ENCODE measurements at places on chromosomes 13 and 19.
A peak's percentile ranks its signal among the peaks of the same experiment; 100 is the strongest.

DNA sequence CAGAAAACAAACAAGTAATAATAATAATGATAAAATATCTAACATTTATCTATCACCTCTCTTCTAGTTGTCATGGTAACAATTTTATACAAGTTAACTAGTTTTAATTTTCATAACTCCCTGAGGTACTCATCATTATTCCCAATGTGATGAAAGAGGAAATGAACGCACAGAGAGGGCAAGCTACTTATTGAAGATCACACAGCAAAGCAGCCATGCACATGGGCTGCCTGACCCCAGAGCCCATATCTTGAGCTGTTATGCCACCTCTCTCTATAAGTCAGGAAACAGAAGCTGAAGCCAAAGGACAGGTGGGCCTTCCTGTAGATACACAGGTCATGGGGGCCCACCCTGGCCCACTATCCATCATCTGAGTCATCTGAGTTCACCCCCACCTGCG, 4.9 kb upstream of the KLK4 start:
- no peak for DNase-seq

DNA sequence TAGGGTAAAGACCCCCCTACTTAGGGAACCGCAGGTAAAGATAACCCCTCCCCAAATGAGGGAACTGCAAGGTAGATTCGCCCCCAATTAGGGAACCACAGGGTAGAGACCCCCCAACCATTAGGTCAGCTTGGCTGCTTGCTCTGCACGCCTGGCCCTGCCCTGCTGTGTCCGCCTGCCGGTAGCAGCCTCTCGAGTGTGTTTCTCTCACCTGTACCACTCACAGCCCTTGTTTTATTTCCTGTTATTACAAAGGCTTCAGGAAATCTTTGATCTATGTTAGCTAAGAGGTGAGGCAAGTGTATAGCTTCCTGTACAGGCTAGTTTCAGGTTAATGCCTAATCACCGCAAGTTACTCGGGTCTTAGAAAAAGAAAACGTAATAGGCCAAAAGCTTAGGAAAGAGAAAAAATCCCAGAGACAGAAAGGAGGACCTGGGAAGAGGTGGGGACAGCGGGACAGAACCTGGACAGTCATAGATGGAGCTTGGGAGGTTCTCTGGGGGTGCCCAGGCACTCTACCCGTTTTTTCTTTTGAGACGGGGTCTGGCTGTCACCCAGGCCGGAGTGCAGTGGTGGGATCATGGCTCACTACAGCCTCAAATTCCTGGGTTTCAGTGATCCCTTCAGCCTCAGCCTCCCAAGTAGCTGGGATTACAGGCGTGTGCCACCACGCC, 23.1 kb upstream of the EIF3G start:
- no peak for DNase-seq

DNA sequence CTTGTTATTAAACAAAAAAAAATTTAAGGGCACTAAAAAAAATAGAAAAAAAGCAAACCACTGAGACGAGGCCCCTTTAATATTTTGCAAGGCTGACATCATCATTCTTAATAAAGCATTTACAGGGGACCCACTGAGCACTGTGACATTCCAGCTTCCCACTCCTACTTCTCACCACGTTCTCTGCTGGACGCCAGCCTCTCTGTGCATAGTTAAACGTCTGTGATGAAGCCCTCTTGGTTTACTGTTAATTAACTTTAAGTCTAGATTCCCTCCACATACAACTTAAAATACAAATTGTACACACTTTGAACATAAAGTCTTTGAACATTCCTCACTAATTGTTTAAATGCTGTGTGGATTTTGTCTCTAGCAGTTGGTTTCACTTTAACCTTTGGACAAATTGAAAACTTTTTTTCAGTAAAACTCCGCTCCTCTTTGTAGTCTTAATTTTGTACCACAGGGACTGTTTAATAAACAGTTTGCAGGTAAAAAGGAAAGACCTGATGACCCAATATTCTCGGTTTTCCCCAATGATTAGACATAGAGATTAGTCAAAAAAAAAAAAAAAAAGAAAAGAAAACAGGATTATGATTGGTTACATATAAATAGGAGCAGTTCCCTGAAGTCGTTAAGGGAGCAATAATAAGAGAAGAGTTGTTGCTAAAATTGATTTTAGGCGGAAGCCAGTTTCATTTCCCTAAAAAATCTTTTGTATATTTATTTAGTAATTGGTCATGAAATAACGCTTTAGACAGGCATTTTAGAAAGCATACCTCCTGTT, 219.8 kb downstream of the MZT1 start:
- no peak for DNase-seq

DNA sequence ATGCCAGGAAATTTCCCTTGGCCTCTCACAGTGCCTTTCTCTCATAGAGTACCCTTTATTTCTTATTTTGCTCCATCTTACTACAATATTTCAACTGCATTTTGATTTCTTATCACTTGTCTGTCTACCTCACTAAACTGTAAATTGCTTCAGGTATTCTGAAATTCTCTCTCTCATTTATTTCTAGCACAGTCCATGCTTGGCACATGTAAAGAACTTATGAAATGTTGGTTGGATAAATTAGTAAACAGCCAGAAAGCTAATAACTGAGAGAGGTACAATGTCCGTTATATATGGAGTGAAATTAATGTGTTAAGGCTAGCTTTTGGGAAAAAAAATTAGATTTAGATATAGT, 138.3 kb upstream of the RFC3 start:
- DNase-seq = no peak

DNA sequence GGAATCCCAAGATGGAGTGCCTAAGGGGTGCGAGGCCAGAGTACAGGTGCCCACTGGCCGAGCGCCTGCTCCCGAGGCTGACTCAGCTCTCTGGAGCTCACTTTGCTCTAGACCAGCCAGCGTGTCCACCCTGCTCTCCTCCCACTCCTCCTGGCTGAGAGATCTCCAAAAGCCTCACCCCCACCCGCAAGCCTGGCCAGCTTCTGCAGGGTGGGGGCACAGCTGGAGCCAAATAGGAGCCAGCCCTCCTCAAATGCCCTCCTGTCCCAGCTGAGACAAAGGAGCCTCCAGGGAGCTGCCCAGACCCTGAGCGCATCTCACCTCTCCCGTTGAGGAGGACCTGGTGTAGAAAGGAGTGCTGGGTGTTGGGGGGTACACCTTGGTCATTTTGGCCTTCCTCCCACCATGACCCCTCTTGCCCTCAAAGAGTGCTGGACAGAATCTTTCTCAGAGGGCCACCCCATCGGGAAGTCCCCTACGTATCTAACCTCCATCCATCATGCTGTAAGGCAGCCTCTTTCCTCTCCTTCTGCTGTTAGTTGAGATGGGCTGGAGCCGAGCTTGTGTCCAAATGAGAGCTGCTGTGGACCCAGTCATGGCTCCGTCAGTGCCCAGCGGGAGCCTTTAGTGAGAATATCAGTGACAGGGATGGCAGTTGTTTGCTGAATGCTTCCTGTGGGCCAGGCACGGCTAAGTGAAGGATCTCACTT, 123.9 kb upstream of the VSTM2B start:
- no peak for DNase-seq

- peak; percentile 24 for DNase-seq
Measured at GRCh38 chr13:113292021-113292862, 4.8 kb upstream of the LAMP1 start.

DNA sequence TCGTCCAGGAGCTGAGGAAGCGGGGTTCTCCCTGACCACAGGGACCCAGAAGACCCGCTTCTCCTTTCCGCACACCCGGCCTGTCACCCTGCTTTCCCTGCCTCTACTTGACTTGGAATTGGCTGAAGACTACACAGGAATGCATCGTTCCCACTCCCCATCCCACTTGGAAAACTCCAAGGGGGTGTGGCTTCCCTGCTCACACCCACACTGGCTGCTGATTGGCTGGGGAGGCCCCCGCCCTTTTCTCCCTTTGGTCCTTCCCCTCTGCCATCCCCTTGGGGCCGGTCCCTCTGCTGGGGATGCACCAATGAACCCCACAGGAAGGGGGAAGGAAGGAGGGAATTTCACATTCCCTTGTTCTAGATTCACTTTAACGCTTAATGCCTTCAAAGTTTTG, 18.9 kb downstream of the VASP start:
- no peak for DNase-seq

DNA sequence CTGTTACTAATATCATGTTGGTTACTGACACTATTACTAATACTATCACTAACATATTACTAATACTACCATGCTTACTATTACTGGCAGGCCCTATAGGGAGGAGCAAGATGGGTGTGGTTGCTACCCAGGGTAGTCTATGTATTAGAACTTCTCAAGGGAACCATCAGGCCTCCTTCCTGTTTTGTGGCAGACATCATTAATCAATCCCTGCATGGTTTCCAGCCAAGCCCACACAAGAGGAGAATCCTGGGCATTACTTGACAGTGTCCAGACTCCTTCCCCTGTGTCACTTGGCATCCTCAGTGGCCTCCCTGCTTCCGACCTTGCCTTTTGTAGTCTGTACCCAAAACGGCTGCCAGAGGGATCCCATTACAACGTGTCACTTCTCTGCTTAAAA, 8.9 kb downstream of the HAS1 start:
- no peak for DNase-seq

- no peak for DNase-seq
Measured at GRCh38 chr13:41915081-41915480, 45.8 kb downstream of the VWA8 start.

- DNase-seq = peak; percentile 33
Measured at GRCh38 chr13:33186861-33187291, 98.7 kb downstream of the STARD13 start.

DNA sequence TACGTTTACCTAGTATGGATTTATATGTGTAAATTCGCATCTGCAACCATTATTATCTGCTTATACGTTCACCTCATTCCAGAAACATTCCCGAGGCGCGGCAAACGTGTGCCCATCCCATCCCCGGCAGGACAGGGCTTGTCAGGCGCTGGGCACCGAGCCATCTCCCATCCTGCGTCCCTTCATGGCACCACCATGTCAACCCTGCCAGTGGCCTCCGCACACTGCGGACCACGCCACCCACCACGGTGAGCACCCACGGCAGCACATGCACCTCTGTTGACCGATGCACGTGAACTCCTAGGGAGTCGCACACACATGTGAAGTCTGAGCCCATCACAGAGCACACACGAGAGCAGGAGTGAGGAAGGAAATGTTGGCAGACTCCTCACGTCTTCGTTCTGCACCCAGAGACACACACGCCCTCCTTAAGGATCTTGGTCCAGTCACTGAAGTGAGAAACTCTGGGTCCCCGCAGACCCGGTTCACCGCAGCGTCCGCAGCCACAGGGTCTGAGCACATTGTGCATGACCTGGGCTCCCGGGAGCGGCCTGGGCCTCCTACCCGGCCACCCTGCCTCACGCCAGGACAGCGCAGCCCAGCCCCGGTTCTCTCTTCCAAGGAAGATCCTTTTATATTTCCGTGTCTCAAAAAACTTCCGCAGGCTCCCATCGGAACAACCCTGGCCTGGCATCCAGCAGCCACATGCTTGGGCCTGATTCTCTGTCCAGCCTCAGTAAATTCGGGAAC, 68.4 kb upstream of the C13orf46 start:
- DNase-seq = no peak

DNA sequence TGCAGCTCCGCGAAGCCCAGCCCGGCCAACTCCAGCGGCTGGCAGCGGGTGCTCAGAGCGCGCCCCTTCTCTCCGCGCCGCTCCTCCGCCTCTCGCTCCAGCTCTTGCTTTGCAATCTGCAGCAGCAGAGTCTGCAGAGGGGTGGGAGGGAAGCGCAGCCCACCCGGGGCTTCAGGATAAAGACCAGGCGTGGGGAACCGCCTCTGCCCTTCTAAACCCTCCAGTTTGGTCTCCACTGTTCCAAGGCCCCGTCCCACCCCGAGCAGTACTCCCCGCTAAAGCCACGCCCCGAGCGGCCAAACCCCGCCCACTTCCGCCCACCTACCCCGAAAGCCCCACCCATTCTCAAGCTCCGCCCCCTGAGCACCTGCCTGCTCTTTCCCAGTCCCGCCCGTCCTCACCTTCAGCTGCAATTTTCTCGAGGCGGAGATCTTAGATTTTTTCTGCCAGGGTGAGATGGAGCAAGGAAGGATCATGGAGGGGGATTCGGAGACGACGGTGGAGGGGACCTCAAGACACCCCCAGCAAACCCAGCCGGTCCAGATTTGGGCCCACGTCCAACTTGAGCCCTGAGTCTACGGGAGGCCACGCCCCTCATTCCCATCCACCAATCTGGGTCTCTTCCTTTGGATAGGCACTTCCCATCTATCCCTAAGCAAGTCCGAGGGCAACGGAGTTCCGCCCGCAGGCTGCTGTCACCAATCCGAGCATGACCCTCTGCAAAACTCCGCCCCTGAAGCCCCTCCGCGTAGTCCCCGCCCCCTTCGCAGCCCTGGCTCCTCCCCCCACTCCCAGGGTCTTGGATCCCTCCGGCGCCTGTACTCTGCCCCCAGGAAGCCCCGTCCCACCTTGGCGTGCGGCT, 1.1 kb downstream of the TNNI3 start:
- DNase-seq = no peak

GRCh38 chr13:52048516-52048915, 24.0 kb downstream of the UTP14C start:
- DNase-seq = no peak

- no peak for DNase-seq
Measured at GRCh38 chr19:17883627-17884410, 12.1 kb downstream of the SLC5A5 start.

DNA sequence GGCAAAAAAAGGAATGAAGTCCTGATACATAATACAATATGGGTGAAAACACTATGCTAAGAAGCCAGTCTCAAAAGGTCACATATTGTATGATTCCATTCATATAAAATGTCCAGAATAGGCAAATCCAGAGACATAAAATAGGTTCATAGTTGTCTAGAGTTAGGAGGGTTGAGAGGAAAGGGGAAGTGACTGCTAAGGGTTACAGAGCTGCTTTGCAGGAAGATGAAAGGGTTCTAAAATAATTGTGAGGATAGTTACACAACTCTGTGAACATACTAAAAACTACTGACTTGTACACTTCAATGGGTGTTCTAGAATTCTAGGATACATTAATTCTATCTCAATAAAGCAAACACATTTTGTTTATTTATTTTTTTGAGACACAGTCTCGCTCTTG, 25.7 kb downstream of the CAB39L start:
- no peak for DNase-seq

- DNase-seq = no peak
Measured at GRCh38 chr13:99231721-99232120, 26.5 kb downstream of the GPR18 start.

DNA sequence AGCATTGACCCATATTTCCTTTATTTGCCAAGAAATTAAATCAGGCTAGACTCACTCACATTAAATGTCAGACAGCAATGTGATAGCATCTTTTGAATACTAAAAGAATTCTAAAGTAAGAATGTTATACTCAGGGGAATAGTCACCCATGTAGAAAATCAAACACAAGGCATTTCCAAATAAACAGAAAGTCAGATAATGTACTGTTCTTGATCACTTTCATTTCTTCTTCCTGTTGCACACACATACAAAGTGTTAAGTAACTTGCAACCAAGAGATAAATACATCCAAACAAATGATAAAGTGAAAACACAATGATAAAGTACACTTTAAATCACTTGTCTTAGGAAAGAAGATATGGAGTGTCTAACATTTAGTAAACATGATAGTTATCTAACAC, 1366.6 kb upstream of the MIR17HG start:
- DNase-seq = no peak

DNA sequence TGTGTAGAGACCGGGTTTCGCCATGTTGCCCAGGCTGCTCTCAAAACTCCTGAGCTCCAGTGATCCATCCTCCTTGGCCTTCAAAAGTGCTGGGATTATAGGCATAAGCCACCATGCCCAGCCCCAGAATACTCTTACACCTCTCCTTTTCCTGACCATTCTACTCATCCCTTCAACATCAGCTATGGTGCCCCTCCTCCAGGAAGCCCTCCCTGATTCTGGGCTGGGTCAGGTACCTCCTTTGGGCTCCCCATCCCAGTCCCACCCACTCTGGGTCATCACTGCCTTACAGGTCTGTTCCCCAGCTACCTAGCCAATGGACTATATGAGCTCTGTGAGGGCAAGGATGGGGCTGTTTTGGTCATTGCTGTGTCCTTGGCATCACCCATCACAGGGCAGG, 9.6 kb downstream of the TGFB1 start:
- no peak for DNase-seq
